ENCODE measurements at places on chromosomes 12 and 14.

GRCh38 chr12:6167327-6168280 lies 32.6 kb upstream of the CD9 start:
- DNase-seq = no peak

GRCh38 chr14:66426451-66426850 lies 59.7 kb upstream of the CCDC196 start:
- no peak for DNase-seq

DNA sequence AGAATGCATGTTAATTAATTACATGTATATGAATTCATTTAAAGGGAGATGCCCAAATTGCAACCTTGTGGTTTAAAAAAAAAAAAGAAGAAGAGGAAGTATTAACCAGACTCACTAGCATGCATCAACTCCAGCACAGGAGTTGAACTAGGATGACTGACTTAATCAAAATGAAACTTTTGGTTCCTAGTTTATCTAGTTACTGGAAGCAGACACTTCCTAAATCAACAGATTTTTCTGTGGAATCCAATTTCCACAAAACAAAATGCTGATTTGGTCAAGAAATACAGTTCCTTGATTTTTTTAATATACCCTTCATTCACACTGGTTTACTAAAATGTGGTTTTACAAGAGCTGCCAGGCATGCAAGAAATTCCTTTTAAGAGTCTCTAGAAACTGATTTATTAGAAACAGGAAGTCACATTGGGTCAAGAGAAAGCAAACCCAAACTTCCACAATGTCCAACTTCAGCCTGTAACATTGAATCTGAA lies 41.6 kb downstream of the ITPR2 start:
- no peak for DNase-seq

DNA sequence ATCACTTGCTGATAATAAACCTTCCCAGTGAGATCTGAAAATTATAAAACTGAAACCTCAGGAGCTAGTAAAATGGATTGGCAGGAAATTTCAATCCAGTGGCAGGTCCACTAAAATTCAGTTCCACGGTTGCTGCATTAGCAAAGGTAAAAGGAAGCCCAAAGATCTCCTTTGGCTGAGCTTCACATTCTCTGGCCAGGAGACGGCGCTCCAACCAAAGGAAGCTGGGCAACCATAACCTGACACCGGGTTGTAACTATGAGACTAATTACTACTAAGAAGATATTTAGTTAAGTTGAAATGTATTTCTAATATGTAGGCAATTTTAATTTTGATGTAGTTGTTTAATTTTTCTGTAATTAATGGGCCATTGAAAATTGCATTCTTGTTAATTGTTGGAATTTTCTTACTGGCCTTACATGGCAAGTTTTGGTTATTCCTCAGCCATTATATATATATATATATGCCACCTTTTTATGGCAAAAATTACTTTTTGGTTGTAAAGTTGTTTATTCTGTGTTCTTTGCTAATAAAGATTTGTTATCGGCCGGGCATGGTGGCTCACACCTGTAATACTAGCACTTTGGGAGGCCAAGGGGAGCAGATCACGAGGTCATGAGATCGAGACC lies 17.0 kb downstream of the OR8S1 start:
- no peak for DNase-seq

GRCh38 chr12:47111392-47111778 lies 31.6 kb upstream of the AMIGO2 start:
- DNase-seq = no peak

DNA sequence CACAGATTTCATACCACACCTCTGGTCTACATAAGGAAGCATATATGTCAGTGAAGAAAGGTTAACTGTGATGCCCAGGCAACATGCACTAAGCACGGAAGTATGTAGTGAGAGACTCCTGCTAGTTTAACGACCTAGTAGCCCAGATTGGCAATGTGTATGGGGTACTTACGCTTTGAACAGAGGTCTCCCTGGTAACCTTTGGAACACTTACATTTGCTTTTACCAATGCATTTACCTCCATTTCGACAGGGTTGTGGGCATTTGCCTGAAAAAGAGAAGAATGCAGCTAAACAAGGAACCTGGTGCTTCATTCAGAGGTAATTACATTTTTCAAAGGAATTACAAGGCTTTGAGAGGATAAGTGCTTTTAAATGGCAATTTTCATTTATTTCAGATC lies 65.2 kb downstream of the WIF1 start:
- DNase-seq = no peak

DNA sequence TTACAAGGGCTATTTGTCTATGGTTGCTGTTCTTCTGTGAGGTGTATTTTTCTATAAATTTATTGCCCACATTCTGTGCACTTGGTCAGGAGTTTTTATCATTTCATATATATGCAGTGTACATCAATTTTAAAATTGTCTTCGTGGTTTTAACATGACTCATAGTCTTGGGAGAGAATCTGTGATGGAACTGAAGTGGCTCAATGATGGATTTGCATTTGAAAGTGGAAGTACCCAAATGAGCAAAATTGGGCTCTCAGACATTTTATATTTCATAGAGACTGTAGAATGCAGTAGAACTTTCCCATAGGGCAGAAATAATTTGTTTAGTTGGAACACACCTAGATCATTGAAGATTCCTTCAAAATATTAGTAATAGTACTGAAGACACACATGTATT lies 1.9 kb upstream of the SCFD1 start:
- no peak for DNase-seq

GRCh38 chr12:132153501-132154340 lies 9.5 kb downstream of the NOC4L start:
- DNase-seq = peak; percentile 70

DNA sequence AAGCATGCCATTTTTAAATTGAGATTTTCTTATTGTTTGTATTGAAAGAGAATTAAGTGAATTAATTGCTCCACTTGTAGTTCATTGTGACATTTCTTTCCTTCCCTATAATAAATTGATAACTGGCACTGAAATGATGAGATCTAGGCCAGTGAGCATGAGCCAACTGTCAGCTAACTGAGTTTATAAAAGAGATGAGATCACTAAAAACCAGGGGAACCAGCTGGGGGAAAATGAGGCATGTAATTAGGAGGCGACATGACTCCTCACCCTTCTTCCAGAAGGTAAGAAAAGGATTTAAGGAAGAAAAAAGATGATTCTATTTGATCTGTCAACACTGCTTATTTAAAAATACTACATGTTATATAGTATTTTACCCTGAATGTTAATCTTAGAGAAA lies 104.5 kb upstream of the DNM1L start:
- DNase-seq = no peak

All from mesothelial cell of epicardium (in vitro differentiated cells).